Breast epithelium (tissue), 4 donors: ENCODE measurements at places on chromosomes 2 and 18. TPM values are rescaled to one million over a fixed set of nuclear protein-coding genes. Genes with fewer than 3 reads are reported as not detected.

Gene SCN7A
- total RNA-seq, result 11.5 TPM

Gene ACOXL
- not detected for total RNA-seq

Gene CYP26B1
- total RNA-seq, result 41.6 TPM

Gene PKP4
- total RNA-seq, result 138 TPM

Gene TXNL1
- total RNA-seq, result 47.0 TPM

Gene BOLA3
- total RNA-seq, result 30.2 TPM

Gene FAM228A
- total RNA-seq, result 0.88 TPM

Gene MRO
- 3.0 TPM for total RNA-seq

Gene MC4R
- not detected for total RNA-seq

Gene RAD51AP2
- under 0.01 TPM for total RNA-seq

Gene LYPD6B
- 41.4 TPM for total RNA-seq

Gene B3GNT7
- total RNA-seq, result 5.3 TPM

Gene CCDC93
- total RNA-seq, result 25.6 TPM

Gene SLC30A3
- total RNA-seq, result not detected

Gene ALPP
- total RNA-seq, result not detected

Gene MROH2A
- not detected for total RNA-seq

GRCh38 chr2:186868344-186868743 lies 19.4 kb upstream of the ZSWIM2 start:
- no peak for DNase-seq

DNA sequence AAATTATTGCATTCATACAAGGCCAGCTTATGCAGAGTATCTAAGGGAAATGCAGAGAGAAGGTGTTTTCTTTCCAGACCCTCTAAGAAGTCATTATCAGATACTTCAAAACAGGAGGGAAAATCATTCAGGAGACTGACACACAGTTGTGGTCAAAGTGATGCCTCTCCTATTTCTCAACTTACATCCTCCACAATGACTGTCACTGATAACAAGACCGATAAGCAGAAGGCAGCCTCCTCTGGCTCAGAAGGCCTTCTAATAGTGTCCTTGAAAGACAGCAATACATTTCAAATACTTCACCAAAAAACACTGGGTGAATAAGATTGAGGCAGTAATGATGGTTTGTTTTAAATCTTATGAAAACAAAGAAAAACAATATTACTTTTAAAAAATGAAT lies 199.7 kb downstream of the PIEZO2 start:
- no peak for DNase-seq

GRCh38 chr18:12843420-12844350 lies 40.4 kb downstream of the PTPN2 start:
- no peak for DNase-seq

DNA sequence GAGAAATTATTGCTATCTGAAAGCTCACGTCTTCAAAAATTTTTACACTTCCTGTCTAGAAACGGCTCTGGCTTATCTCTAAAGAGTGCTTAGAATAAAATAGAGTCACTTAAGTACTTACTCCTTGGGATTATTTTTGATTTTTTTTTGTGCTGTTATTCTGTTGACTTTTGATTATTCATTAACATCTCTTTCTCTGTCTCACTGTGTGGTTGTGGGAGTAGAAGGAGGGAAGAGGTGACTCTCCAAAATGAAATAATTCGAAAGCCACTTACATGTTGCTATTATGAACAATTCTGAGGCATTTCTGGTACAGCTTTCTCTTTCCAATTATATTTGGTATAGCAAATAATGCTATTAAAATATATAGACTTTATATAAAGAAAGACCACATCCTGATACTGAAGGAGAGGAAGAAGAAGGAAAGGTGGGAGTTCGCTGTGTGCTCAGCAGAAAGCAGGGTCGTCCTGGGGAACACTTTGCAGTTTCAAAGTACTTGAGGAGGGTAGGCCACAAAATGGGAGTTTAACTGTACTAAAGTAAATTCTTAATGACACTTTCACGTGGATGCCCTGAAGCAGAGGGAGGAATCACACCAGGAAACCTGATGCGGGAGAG lies 9.6 kb upstream of the MMADHC start:
- no peak for DNase-seq

DNA sequence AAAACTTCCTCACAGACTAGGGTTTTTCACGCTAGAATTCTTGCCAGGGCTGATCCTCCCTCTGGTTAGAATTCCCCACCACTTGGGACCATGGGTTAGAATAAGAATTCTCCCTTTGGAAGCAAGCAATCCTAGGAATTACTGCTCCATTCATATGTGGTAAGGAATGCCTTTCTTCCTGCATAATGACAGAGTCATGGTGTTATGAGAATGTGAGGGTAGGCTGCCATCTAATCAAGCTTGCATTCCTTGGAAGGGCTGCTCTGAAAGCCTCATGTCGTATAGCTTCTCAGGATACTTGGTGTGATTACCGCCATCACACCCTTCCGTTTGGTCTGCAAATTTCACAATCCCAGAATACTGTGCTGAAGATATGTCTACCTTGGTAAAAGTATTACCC lies 1282.4 kb upstream of the PIK3C3 start:
- no peak for DNase-seq

- no peak for DNase-seq
Measured at GRCh38 chr2:163370169-163370886, 365.5 kb downstream of the FIGN start.

- no peak for DNase-seq
Measured at GRCh38 chr2:145408980-145409379, 889.1 kb upstream of the ZEB2 start.

GRCh38 chr2:31284107-31284506 lies 50.2 kb downstream of the EHD3 start:
- DNase-seq, result no peak

GRCh38 chr2:3962719-3963118 lies 259.3 kb downstream of the DCDC2C start:
- DNase-seq, result no peak

DNA sequence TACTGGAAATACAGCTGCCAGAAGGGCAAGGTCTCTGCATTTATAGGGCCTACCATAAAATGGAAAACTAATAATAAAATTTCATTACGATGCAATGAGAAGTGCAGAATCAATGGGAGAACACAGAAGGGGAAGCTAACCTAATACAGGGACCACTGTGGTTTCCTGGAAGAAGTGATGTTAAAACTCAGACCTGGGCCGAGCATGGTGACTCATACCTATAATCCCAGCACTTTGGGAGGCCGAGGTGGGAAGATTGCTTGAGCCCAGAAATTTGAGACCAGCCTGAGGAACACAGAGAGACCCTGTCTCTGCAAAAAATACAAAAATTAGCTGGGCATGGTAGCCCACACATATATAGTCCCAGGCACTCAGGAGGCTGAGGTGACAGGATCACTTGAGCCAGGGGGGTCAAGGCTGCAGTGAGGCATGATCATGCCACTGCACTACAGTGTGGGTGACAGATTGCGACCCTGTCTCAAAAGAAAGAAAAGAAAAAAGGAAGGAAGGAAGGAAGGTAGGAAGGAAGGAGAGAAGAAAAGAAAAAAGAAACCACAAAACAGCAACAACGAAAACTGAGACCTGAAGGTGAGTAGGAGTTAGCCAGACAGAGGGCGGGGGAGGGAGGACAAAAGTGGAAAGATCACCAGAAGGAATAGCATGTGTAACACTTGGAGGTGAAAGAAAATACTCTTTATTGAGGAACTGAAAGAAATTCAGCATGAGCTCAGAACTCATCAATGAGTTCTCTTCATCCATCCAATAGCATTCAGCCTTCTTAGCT lies 58.3 kb upstream of the DTNA start:
- no peak for DNase-seq

GRCh38 chr18:37391698-37392548 lies 173.7 kb downstream of the CELF4 start:
- no peak for DNase-seq

- no peak for DNase-seq
Measured at GRCh38 chr18:10475654-10476291, 21.3 kb downstream of the APCDD1 start.

- DNase-seq, result no peak
Measured at GRCh38 chr2:2899826-2900225, 477.8 kb downstream of the EIPR1 start.

DNA sequence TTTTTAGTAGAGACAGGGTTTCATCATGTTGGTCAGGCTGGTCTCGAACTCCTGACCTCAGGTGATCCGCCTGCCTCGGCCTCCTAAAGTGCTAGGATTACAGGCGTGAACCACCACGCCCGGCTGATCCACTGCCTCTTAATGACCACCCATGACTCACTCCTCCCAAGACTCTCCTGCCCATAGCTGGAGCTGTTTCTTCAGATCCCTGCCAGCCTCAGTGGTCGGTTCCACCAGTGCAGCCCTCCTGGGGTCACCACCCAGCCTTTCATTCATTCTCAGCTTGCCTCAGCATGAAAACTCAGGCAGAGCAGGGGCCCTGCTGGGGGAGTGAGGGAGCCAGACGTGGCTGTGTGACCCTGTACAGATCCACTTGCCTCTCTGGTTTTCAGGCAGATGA lies 12.5 kb downstream of the KCNIP3 start:
- DNase-seq, result no peak

GRCh38 chr2:107407017-107407416 lies 419.7 kb upstream of the RGPD4 start:
- DNase-seq, result no peak

- no peak for DNase-seq
Measured at GRCh38 chr18:35005963-35006577, 35.1 kb upstream of the MAPRE2 start.

- DNase-seq, result no peak
Measured at GRCh38 chr2:6968319-6969100, 51.3 kb downstream of the RNF144A start.

- peak; percentile 34 for DNase-seq
Measured at GRCh38 chr2:214808981-214809750, at the start of gene BARD1. TSS of gene BARD1 (minus strand) at chr2:214809683. CDS start at chr2:214809569, 114 bp downstream.

DNA sequence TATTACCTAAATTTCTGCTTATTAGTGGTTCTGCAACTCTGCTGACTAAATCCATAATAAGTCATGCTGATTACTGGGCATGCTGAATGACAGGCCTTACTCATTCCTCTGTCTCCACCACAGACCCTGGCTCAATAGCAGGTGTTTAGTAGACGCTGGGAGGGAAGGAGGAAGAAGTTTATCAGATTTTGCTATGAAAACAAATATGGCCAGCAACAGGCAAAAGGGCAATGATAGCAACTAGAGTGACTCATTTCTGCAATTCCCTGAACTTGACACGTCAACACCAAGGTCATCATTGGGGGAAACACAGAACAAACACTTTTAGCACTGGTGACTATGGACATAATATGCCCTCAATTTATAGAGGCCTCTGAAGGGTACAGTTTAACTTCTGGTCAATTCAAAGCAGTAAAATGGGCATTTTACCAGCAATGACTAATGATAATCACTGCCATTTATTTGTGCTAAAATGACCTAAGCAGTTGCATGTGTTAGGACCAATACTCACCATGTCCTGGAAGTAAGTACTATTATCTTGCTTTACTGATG lies 35.2 kb downstream of the TMEM163 start:
- no peak for DNase-seq

- no peak for DNase-seq
Measured at GRCh38 chr18:64253222-64253621, 104.3 kb upstream of the LINC00305 start.

DNA sequence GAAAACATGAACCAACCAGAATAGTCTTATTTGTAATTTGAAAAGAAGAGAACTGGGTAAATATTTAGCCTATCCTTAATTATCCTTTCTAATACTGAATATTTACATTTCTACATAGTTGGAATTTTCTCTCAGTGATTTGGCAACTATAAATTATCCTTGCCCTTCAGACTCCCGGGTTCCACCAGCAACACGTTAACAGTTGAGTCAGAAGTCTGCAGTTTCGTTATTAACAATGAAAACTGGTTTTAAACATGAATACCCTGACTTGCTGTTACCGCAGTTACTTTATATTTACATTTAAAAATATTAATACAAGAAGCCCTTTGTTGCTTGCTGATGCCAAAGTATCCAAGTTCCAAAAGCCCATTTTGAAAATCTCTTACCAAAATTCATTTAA lies 673.0 kb downstream of the ARHGAP15 start:
- DNase-seq, result no peak

- DNase-seq, result no peak
Measured at GRCh38 chr2:238159071-238159539, 335 bp downstream of the ERFE start.

DNA sequence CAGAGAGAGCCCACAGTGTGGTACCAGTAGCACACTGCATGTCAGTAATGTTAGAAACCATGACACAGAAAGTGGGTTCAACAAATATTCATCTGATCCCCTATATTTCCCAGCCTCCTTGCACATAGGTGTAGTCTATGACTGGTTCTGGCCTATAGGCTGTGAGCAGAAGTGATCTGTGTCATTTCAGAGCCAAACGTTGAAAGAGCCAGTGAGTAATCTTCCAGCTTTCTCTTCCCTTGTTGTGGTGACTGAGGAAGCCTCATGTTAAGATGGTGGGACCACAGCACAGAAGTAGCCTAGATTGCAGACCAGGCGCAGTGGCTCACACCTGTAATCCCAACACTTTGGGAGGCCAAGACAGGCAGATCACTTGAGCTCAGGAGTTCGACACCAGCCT lies 4.1 kb downstream of the TMEM237 start:
- DNase-seq, result no peak

GRCh38 chr2:30134582-30134981 lies 12.2 kb upstream of the YPEL5 start:
- DNase-seq, result no peak

GRCh38 chr2:11953258-11953657 lies 206.8 kb downstream of the LPIN1 start:
- DNase-seq, result no peak

GRCh38 chr2:36002941-36003340 lies 352.6 kb upstream of the CRIM1 start:
- no peak for DNase-seq

- DNase-seq, result no peak
Measured at GRCh38 chr18:54255141-54255540, 14.2 kb upstream of the POLI start.

- DNase-seq, result no peak
Measured at GRCh38 chr18:46555724-46556123, 101.3 kb downstream of the LOXHD1 start.

DNA sequence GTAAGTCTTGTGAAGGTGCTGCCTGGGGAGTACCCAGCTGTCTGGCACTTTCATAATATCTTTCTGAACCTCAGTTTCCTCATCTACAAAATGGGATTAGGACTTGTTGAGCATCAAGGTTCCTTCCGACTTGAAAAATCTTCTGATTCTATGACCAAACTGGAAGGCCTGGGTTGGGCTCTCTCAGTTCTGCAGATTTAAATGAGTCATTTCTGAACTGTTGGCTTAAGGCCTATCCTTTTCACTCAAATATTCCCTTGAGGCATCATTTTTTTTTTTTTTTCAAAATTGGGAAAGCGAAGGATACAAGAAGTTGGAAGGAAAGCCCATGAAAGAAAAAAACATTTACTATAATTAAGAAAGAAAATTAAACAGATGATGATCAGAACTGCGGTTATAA lies 40.8 kb upstream of the CYP1B1 start:
- DNase-seq, result no peak

DNA sequence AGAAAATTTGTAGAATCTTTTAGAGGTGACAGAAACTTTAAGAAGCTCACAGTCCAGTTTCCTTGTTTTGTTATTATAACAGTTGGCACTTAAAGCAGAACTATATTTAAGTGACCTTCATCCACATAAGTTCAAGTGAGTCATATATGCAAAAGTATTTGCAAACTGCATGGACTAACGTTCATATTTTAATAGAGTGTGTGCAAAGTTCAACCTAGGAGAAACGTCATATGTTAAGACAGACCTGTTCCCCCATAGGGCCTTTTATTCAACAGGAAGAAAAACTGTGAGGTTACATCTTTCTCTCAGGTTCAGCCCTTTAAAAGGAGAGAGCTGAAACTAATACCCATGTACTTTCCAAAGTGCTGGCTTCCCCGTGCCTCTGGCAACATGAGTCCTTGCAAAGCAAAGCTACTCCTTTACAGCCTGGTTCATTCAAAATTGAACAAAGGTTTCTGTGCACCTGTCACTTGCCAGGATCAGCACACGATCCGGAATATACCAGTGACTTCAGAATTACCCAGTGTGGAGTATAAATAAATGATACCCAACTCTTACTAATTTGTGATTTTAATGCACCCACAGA lies 280.0 kb upstream of the RAB12 start:
- DNase-seq, result no peak
